ENCODE measurements at places on chromosomes 6 and 20.

- no peak for DNase-seq
These were observed 143.3 kb upstream of the SMLR1 start for GRCh38 chr6:130683761-130684517.

DNA sequence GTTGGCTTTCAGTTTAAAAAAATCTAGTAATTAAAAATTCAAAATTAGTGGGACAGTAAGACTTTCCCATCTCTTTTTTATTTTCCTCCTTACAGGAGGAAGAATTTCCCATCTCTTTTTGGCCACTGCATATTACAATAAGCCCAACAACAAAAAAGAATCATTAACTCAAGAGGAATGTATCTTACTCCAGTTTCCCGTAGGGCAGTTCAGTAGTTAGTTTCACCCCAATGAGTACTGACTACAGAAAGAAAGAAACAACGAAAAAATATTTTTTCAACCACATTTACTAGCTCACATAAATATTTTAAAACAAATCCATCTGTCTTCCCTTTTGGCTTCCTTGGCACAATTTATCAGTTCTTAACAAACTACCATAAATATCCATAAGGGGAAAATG is 14.9 kb upstream of the BLOC1S5 start:
- DNase-seq = no peak

DNA sequence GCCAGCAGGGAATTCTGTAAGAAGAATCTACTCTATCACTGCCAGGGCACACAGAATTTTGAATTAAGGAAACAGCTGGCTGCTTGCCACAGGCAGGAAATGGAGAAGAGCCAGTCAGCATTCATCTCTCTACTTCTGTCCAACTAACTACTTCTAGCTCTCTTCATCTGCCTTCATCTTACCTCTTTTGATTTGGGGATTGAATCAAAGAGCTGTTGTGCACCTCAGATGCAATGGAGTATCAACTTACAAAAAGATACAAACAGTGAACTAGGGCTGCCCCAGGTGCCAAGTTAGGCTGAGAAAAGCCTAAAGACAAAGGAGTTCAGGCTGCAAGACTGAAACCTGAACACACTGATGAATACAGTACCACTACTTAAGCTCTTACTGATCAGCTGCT is 82.0 kb downstream of the PTPRK start:
- DNase-seq = no peak

DNA sequence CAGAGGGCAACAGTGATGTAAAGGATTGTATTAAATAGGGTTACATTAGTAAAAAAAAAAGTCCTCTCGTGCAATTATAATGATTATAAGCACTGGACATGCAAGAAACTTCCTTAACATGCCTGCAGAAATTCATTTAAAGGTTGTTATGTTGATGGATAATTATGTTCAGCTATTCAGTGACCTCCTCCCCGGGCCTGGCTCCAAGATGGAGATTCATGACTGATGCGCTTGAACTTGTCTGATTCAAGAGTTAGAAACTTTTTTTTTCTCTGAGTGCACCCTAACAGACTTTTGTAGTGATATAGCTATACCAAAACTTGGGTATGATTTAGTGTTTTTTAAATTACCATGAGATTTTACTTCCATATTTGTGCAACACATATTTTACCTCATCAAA is 1170.0 kb upstream of the CITED2 start:
- no peak for DNase-seq

DNA sequence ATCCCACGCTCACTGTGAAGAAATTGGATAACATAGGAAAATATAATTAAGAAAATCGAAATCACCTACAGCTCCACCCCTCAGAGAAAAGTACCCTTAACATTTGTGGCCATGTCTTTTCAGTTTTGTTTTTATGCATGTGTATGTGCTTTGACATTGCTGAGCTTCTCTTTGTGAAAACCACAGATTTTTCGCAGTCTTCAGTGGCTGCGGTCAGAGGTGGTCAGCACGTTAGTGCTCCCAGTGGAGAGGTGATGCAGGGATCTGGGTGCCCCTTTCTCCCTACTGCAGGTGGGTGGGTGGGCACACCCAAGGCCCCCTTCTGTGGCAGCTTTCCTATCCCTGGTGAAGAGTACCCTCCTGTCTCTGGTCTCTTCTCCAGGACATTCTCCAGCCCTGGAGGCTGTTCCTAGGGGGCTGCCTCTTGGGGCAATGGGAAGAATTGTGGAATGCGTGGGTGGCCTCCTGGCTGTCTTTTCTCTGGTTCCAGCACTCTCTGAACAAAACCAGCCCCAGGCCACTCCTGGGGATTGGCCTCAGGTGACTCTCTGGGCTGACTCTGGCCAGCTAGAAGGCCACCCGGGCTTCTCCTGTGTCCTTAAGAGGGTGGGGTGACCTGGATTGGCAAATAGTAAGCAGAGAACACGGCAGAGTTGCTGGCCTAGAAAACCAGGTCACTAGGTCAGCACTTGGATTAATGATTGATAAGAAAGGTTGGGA is 49.8 kb upstream of the FANCE start:
- no peak for DNase-seq

GRCh38 chr6:71457929-71458328 is 169.3 kb downstream of the OGFRL1 start:
- DNase-seq = no peak

- no peak for DNase-seq
These were observed 45.3 kb downstream of the DLL1 start for GRCh38 chr6:170245475-170245992.

Data from stimulated activated CD8-positive, alpha-beta memory T cell treated with anti-CD3 and anti-CD28 coated beads, Interleukin-7, amount 100 ng/mL, for 1 hour (primary cell).